GM12891 (cell line): ENCODE measurements at places on chromosomes 3 and 15.

- no peak for DNase-seq
Observed at GRCh38 chr15:96353930-96354730, 23.6 kb downstream of the NR2F2 start.

GRCh38 chr3:47590216-47590615 lies 11.6 kb upstream of the CSPG5 start:
- no peak for DNase-seq

DNA sequence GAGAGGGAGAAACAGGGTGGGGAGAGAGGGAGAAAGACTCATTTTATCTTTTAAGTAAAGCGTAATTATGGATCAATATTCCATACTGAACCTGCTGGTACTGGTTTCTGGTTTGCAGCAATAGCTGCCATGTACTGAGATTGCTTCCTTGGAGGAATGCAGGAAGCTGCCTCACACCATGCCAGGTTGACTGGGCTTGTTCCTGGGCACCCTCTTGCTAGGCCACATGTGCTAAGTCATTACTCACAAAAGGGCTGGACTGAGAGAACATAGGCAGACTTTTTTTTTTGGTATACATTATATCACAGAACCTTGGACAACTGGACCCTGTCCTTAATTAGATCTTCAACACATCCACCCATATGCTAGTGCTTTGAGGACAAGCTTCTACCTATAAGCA lies 193.4 kb downstream of the ZNF621 start:
- DNase-seq = no peak

DNA sequence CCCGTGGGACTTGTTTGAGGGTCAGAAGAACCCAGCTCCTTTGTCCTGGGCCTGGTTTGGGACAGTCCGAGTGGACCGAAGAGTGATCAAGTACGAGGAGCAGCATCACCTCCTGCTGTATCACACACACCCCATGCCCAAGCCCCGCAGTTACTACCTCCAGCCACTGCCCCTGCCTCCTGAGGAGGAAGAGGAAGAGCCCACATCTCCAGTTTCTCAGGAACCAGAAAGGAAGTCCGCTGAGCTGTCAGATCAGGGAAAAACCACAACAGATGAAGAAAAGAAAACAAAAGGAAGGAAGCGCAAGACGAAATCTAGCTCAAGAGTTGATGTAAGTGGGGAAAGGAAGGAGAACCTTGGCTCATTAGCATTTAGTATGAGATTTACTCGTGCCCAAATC lies 3.3 kb upstream of the P2RY12 start:
- no peak for DNase-seq

GRCh38 chr3:23665741-23666140 lies 140.0 kb upstream of the UBE2E1 start:
- no peak for DNase-seq

DNA sequence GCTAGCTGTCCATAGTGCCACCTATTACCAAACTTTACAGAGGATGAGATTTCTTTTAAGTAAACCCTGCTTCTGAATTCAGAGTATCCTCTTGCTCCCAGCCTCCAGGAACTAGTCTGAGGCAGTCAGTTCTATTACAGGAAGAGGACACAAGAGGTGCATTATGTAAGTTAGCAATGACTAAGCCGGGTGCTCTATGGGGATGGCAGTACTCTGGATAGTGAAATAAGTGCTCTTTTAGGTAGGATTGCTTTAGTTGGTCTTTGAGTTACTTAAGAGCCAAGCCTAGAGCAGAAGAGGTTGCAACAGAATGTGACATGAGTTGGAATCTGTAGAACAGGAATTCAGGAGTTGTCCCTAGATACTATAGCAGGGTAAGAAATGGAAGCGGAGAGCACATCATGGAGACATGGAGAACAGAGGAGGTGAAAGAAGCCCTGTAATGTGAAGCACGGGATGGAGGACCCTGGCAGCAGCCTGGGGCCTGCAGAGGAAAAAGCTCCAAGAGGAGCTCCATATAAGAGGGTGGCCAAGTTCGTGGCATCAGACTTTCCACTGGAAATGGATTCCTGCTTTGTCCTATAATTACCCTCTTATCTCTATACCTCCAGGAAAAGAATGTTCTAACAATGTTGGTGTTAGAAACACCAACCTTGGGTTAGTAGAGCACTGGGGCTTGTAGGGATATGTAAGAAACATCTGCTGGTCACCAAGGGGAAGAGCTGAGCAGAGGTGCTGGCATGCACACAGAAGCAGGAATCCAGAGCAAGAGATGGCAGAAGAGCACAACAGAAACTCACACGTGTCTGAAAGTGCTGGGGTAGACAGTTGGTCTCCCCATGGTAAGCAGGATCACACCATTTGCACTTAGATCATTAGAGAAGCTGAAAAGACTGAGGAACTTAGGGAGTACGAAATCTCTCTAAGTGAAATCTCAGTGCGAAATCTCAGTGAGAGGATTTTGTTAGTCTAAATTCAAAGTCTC lies 851.1 kb downstream of the FHIT start:
- no peak for DNase-seq

DNA sequence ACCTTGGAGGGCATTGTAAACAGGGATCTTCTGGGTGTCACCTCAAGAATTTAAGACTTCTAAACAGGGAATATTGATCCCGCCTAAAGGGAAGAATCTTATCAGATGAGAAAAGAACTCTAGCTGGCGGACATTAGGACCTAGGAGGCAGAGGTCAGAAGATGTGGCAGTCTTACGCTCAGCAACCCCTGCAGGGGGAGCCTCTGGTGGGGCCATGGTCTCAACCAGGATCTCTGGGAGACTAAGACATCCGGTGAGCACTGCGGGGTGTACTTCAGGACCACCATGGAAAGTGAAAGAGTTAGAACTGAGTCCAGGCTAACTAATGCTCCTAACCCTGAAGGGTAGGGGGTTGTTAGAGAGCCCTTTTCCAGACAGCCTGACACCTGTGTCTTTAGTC lies 295.2 kb downstream of the VGLL3 start:
- no peak for DNase-seq

DNA sequence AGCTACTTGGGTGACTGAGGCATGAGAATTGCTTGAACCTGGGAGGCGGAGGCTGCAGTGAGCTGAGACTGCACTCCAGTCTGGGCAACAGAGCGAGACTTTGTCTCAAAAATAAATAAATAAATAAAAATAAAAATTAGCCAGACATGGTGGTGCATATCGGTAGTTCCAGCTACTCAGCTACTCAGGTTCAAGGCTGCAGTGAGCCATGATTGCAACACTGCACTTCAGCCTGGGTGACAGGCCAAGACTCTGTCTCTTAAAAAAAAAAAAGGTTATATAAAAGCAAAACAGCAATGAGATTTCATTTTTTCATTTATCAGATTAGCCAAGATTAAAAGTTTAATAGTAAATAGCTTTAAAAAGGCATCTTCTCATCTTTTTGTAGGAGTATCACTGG lies 2.9 kb downstream of the TGM4 start:
- DNase-seq = no peak

DNA sequence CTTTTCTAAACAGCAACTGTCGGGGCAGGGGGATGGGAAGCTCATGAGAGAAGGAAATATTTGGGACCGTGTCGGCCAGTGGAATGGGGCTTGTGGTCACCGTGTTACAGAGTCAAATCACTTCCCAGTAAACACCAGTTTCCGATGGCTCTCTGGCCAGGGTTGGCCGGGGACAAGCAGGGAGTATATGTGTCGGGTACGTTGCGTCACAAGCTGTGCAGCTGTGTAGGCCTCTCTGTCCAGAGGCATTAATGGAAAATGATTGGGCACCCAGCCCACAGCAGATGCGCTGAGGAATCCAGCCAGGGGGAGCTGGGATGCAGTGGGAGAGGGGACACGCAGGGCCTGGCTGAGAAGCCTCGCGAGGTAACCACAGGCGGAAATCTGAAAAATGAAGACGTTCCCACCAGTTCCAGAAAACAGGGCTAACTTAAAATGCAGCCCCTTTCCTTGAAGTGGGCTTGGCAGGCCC lies 15.8 kb upstream of the ALDH1A3 start:
- no peak for DNase-seq

GRCh38 chr3:99485286-99485685 lies 153.1 kb upstream of the COL8A1 start:
- no peak for DNase-seq

DNA sequence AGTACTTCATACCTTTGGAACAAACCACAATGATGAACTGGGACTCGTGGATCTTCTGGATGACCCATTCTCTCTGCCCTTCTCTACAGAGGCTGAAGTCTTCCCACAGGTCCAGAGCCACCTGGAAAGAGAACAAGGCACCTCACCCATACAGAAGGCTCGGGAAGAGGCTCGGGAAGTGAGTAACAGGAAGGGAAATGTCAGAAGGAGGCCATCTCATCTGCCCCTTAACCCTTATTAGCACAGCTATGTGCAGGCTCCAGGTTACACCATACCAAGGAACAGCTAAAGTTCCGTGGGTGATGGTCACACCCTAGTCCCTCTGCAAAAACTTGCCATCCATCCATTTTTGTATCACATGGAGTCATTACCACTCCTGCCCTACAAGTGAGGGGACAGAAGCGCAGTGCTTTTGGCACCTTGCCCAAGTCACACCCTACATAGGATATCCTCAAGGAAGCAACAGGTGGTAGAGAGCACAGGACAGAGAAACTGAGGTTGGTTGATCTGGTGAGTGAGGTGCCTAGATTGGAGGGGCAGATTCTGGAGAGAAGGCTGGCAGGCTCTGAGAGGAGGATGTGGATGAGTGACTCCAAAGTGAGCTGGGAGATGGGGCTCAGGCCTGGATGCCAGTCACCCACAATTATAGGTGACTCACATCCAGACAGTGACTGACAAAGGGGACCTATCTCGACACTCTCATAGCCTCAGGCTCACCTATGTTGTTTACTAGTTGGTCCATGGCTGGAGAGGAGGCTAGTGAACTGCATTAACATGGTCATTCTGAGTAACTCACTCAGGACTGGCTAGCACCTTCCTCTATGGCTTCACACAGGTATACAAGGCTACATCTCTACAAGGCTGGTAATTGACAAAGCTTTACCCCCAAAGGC lies 38.2 kb downstream of the SPATA12 start:
- no peak for DNase-seq

GRCh38 chr3:122273498-122273897 lies 51.5 kb upstream of the CSTA start:
- no peak for DNase-seq

- no peak for DNase-seq
Observed at GRCh38 chr3:177062052-177062732, 135.1 kb downstream of the TBL1XR1 start.

DNA sequence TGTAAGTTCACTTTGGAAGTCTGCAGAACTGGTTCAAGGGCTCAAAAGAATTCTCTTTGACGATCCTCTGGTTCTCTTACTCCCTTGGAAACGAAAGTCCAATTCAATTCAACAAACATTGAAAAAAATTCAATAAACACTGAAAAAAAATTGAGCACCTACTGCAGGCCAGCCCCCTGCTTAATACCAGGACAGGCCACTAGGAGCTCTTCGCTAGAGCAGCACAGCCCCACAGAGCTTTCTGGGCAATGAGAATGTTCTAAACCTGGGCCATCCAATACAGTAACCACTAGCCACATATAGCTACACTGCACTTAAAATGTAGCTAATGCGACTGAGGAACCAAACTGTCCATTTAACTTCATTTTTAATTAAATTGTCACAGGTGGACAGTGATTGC lies 50.4 kb upstream of the DCLK3 start:
- no peak for DNase-seq

GRCh38 chr15:28984421-28985315 lies 98.9 kb downstream of the APBA2 start:
- no peak for DNase-seq

- no peak for DNase-seq
Observed at GRCh38 chr15:78085928-78086327, 6.4 kb upstream of the SH2D7 start.

- DNase-seq = no peak
Observed at GRCh38 chr3:11339541-11339940, 67.3 kb downstream of the ATG7 start.

GRCh38 chr3:27500035-27500434 lies 15.9 kb upstream of the SLC4A7 start:
- no peak for DNase-seq

- no peak for DNase-seq
Observed at GRCh38 chr3:28989646-28990089, 291.2 kb upstream of the RBMS3 start.

GRCh38 chr3:134378818-134379217 lies 4.6 kb upstream of the AMOTL2 start:
- no peak for DNase-seq

DNA sequence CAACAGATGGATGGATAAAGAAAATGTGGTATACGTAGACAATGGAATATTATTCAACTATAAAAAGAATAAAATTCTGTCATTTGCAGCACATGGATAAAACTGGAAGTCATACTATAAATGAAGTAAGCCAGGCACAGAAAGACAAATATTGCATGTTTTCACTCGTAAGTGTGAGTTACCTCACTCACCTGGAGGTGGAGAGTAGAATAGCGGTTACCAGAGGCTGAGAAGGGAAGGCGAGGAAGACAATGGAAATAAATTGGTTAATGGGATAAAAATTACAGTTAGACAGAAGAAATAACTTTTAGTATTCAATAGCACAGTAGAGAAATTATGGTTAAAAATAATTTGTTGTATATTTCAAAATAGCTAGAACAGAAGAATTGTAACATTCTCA lies 141.6 kb downstream of the EFHB start:
- no peak for DNase-seq

- no peak for DNase-seq
Observed at GRCh38 chr3:87811953-87812352, 246.9 kb downstream of the CGGBP1 start.

- DNase-seq = no peak
Observed at GRCh38 chr15:92881211-92881754, 18.8 kb upstream of the CHD2 start.

DNA sequence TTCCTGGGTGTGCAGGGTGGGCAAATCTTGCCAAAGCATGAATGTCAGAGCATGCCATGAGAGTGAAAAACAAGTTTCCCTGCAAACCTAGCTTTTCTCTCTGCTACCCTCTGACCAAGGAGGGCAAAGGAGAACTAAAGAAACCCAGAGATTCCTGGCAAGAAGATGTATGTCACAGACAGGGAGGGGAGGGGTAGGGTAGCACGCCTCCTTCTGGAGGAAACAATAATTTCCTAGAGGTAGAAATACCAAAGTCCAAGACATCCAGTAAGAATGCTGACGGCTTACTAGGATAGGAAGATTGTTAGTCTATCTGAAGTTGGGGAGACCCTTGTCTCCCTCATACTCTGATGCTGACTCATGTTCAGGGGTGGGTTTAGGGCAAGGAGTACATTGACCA lies 203.9 kb downstream of the NR1D2 start:
- no peak for DNase-seq

- no peak for DNase-seq
Observed at GRCh38 chr3:171832989-171833388, 10.2 kb upstream of the TMEM212 start.

- no peak for DNase-seq
Observed at GRCh38 chr3:16178628-16178988, 4.1 kb downstream of the GALNT15 start.

- no peak for DNase-seq
Observed at GRCh38 chr3:19994796-19995195, 17.3 kb downstream of the PP2D1 start.

- DNase-seq = no peak
Observed at GRCh38 chr3:113193719-113194118, 17.6 kb upstream of the BOC start.

GRCh38 chr15:60297047-60297446 lies 100.7 kb downstream of the ANXA2 start:
- DNase-seq = no peak
